ENCODE measurements at places on chromosomes 7 and 10.
A peak's percentile ranks its signal among the peaks of the same experiment; 100 is the strongest.

DNA sequence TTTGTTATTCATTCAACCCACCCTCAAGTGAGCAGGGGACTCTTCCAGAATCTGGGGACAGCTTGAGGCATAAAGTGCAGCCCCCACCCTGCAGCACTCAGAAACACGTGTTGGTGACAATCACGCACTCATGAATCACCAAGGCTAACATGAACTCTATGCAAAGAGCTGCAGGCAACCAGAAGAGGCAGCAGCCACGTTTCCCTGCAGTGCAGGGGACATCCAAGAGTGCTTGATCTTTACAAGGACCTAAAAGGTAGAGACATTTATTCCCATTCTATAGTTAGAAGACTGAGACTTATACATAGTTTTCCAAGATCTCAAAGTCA, 135.2 kb upstream of the GDF10 start:
- no peak for DNase-seq

GRCh38 chr7:28440055-28440601, 27.8 kb downstream of the CREB5 start:
- no peak for DNase-seq

- no peak for DNase-seq
These were observed 457.6 kb downstream of the PLXNA4 start for GRCh38 chr7:132118641-132119040.

DNA sequence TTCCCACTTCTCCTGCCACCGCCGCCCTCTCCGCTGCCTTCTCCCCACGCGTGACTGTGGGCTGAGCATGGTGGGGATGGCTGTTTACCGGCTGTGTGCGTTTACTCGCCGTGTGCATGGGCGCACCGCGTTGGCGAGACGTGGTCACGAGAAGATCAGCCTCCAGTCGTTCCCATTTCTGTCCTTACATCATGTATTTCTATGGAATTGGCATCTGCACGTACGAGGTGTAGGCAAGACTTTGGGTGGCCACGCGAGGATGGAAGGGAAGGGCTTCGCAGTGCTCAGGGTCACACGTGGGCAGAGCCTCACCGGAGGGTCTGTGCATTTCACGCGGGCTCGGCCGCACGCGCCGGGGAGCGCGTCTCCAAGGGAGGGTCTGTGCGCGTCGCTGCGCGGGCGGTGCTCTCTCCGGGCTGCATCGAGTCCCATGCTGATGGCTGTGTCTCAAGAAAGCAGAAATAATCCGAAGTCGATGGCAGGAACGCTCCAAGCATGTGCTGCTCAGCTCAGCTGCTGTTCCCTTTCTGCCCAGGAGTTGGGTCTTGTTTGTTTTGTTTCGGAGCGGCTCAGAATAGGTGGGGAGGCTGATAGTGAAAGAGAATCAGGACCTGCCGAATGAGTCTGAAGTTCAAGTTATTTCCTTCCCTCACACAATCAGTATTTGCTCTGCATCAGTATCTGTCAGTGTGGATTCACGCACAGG, 973 bp downstream of the CAMK1D start:
- peak; percentile 70 for DNase-seq

GRCh38 chr7:80916770-80917741, 1.8 kb downstream of the SEMA3C start:
- DNase-seq: peak; percentile 73

GRCh38 chr10:74558897-74559296, 267.5 kb upstream of the KAT6B start:
- DNase-seq: no peak

GRCh38 chr7:67655168-67655567, 658.5 kb downstream of the TYW1 start:
- no peak for DNase-seq

DNA sequence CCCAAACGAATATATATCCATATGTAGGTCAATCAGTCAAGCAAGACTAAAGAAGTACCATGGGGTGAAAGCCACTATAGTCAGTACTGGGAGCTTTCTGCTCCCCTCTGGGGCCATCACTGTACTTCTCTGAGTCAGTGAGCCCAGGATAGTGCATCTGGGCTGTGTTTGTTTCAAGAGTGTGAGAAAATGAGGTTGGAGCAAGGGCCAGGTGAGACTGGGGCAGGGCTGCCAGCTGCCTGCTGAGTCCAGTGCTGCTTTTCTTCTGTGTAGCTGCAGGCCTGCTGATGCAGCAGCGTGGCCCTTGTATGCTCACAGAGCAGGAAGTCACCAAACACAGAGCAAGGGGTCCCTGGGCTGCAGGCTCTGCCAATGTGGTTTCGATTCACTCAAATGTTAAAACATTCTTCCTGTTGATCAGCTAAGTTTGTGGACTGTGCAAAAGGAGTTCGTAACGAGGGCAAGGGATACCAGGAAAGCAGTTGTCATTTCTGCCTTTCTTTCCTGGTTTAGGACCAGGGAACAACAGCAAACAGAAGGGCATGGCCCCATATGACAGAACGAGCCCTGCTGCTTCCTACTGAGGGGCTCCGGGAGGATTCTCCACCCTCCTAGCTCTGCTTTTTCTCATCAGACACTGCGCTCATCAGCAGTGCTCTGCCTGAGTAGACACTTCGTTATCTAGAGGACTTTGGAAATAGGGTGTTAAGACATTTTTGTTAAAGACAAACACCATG, 65.4 kb upstream of the TNS3 start:
- DNase-seq: no peak

GRCh38 chr7:131498237-131498885, 58.1 kb downstream of the PODXL start:
- DNase-seq: no peak

DNA sequence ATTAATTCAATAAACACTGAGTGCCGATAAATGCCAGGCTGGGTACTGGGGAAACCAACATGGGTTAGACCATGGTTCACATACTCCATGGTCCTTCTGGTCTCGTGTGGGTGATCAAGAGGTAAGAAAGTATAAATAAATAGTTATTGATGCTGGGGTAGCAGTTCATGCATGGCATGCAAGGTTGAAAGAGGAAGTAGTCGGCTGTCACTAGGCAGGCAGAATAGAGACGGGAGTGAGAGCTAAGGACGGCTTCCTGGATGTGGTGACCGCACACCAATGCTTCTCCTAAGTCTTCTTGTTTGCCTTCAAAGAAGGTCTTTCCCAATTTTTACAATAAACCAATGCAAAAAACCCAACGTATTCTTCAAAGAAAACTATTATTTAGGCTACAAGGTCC, 208.6 kb downstream of the ADAM12 start:
- no peak for DNase-seq

DNA sequence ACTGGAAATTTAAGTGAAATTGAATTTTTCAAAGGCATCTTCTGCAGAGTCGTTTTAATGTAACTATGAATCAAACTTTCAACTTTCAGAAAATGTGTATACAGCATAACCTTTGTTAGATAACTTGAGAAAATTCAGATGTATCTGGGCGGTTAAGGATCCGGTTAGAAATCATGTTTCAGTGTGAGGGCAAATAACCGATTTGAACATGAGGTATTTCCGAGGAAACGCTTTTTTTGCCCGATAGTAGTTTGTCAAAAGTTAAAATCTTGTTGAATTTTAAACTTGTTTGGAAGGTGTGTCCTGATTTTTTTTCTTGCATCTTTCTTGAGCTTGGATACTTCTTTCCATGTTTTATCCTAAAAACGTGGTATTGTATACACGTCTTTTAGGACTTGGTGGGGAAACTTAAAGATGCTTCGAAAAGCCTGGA, 1.3 kb upstream of the BMI1 start:
- DNase-seq: no peak

- no peak for DNase-seq
These were observed 33.1 kb downstream of the GHRHR start for GRCh38 chr7:30996883-30997282.

GRCh38 chr7:153657182-153657800, 394.9 kb upstream of the DPP6 start:
- no peak for DNase-seq

- no peak for DNase-seq
These were observed 172.5 kb downstream of the ELFN1 start for GRCh38 chr7:1842321-1843221.

DNA sequence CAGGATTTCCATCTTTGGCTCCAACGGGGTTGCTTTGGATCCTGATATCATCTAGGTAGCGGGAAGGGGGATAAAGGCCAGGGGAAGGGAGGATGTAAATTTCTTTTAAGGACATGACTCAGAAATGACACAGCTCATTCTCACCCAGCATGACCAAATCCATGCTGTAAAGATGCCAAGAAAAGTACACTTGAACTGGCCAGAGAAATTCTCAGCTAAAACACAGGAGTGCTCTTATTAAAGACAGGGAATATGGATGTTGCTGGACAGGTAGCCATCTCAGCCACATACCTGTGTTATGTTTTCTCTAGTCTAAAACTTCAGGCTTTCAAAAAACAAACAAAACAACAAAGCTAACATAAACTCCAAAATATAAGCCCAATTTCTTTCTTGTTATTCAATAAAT, 68.3 kb downstream of the NAMPT start:
- DNase-seq: peak; percentile 94

- peak; percentile 48 for DNase-seq
These were observed 52.3 kb upstream of the TMEM229A start for GRCh38 chr7:124085179-124085578.

DNA sequence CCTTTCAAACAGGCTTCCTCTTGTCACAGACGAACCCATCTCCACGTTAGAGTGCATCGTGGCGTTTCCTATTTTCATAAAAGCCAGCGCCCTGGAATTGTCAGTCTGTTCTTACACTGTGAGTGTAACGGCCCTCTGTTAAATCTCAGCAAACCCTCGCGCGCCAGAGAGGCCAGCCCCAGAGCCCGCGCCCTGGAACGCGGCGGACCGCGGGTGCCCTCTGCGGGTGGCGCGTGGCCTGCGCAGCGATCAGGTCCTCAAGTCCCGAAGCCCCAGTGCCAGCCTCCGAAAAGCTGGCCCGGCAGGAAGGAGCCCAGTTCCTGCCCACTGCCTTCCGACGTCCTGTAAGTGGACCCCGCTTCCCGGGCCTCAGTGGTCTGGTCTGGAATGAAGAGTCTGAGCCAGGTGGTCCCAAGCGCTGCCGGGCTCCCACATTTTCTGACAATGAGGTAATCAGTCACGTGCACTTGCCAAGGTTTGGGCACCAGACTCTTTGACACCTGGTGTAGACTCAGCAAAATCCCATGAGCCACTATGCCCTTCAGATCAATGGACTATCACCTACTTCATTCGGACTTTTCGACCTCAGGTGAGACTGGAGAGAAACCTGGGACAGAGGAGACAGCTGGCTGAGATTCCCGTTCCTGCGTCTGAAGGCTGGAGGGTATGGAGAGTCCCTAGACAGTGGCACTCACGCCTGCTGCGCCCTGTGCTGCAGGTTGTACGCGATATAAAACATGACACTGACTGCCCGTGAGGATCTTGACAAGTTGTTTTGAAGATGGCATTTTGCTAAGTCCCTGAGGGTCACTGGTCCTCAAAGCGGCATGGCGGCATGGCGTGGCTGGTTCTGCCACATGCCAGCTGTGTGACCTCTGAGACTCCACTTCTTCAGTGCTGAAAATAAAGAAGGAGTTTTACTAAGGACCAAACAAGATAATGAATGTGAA, 109.4 kb upstream of the LANCL2 start:
- peak; percentile 94 for DNase-seq

GRCh38 chr10:120495226-120496009, 38.4 kb downstream of the PLPP4 start:
- DNase-seq: peak; percentile 78

DNA sequence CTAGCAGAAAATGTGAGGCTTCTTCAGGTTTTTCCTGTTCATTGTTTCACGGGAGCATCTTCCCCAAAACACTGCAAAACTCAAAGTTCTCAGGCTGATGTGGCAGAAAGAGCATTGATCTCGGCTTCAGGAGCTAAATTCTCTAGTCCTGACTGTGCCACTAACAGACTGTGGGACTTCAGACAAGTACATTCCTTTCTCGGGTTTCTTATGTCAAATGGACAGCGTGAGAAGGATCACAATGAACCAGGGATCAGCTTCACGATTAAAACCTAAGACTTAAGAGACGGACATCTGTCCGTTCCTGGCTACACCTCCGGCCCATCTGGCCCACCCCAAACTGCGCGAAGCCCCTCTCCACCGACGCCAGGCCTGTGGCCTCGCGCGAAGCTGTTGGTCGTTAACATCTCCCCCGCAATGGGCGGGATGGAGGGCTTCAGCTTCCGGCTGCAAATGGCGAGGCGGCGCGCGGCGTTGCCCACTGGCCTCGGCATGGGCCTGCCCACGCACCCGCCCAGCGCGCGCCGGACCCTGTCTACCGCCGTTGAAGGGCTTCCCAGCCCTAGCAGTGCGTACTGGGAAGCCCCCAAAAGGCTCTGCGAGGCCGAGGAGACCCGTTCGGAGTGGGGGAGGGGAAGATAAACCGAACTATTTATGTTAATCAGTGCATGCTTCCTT, 549 bp upstream of the DDX50 start:
- no peak for DNase-seq

DNA sequence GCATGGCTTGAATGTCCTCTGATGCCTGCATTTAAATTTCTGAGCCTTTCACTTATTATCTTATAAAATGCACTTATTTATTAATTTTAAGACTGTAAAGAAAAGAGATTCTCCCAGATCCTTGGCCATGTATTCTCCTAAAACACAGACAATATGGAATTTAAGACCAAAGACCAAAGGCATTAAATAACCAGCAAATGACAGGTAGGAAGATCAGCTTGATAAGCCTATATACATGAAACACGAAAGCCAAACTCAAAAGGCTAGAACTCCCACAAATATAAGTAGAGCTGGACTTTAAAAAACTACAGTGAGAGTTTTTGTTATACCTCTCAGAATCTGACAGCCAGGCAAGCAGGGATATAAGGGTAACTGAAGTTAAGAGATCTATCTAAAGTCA, 5.1 kb downstream of the ANXA11 start:
- no peak for DNase-seq
